Activated T-helper 1 cell treated with anti-CD3 and anti-CD28 coated beads, Interleukin-2, amount 50 U/mL, for 16 hours (primary cell): ENCODE measurements at places on chromosomes 5 and 9.
A peak's percentile ranks its signal among the peaks of the same experiment; 100 is the strongest.

DNA sequence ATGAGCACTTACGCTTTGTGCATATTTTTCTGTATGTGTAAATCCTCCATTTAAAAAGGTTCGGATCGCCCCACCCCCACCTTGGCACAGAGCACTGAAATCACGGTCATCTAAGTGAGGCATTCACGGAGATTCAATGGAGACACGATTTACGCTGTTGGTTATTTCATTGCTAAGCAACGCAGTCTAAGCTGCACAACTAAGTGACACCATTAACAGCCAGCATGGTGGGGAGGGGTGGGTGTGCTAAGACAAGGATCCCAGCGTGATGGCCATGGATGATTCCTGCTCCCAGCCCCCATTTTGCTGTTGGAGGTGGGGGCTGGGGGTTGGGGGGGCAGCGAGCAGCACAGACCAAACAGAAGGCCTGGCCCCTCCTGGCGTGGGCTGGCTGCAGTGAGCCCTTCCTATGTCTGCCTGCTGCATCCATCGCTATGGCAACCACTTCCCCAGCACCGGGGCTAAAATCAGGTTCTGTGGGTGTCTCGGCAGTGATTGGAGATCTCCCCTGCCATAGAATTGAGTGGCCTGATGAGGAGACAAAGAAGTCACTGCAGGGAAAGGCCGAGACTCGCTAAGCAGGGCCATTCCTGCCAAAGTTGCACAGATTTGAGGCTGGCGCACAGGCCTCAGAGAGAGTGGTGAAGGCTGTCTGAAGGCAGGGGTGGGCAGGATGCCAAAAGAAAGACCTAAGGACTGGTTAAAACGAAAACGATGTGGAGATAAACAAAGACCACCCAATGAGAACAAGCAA lies 14.3 kb upstream of the MARCHF6 start:
- no peak for DNase-seq

GRCh38 chr9:35829084-35829763 lies at the start of gene TMEM8B:
Gene TMEM8B (plus strand): TSS chr9:35829228. CDS start chr9:35829448, 220 bp downstream.
- DNase-seq, result peak; percentile 87

DNA sequence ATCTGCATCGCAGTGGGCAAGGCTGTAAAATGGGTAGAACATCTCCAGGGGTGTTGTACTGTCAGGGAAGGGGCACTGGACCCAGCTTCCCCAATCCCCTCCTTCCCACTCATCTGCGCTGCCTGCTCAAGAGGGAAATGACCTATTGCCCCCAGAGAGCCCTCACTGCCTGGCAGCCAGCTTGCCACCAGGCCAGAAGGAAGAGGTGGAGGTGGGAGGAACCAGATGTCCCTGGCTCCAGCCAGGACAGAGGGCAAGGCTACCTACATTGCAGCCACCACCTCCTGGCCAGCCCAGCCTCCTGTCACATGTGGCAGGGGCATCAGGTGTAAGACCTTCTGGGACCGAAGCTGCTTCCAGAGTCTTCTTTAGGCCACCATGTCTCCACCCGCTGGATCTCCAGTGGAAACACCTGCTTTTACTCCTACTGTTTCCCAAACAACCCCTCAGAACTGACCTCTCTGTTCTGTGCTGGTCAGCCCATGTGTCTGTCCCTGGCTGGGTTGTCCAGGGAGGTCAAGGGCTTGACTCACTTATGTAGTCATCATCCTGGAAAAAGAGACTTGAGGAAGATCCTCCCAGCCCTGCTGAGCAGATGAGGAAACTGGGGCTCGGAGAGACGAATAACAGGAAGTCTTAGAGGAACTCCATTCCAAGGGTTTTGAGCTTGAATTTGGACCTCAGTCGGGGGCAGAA lies 42.3 kb downstream of the JADE2 start:
- DNase-seq, result no peak

GRCh38 chr5:187617-188451 lies 3.5 kb upstream of the LRRC14B start:
- DNase-seq, result no peak

GRCh38 chr9:86368871-86369521 lies 14.8 kb upstream of the TUT7 start:
- DNase-seq, result no peak

DNA sequence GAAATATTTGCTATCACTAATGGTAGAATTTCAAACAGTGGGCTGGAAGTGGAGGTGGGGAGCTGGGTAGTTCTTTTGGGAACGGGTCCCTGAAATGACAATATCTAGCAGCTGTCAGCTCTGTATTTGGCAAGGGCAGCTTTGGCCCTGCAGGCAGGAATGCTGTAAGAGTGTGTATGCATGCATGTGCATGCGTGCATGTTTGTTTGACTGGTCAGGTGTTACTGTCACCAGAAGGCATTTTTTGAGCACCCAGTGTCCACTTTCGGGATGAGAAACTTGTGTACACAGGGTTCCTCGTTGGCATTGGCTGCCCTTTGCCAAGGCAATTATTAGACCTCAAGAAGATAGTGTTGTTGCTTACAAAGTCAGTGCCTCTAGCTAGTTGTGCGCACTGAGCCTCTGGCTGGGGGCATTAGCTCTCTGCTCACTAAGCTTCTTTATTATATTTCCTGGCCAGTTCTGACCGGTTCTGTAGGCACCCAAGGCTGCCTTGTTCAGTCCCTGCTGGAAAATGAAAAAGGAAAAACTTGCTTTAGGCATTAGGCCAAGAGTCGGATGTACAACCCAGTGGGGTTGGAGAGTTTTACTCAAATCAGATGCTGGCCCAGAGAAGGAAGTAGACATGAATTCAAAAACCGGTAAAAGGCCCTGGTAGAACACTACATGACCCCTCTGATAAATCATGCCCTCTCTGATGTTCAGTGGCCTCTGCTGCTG lies 2.0 kb downstream of the CYFIP2 start:
- DNase-seq, result no peak

- DNase-seq, result no peak
Observed at GRCh38 chr5:111548992-111549649, 36.8 kb upstream of the STARD4 start.

- DNase-seq, result no peak
Observed at GRCh38 chr5:176559683-176560082, 10.5 kb downstream of the CDHR2 start.

- DNase-seq, result no peak
Observed at GRCh38 chr9:4933861-4934260, 51.2 kb upstream of the JAK2 start.

DNA sequence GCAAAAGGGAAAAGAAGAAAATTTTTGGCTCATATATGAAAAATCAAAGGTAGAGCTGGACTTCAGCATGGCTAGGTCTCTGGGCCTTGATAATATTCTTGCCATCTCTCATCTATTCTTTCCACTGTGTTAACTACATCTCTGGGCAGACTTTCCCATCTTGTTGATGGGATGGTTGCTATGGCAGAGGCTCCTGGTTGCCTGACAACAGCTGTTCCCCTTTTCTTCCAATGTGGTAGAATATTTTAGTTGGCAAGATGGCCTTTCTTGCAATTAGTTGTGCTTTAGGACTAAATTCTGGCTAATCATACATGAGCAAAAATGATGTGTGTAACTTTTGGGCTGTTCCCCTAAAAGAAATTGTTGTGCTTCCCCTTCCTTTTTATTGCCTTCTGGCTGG lies 40.2 kb upstream of the ARAP3 start:
- DNase-seq, result no peak

DNA sequence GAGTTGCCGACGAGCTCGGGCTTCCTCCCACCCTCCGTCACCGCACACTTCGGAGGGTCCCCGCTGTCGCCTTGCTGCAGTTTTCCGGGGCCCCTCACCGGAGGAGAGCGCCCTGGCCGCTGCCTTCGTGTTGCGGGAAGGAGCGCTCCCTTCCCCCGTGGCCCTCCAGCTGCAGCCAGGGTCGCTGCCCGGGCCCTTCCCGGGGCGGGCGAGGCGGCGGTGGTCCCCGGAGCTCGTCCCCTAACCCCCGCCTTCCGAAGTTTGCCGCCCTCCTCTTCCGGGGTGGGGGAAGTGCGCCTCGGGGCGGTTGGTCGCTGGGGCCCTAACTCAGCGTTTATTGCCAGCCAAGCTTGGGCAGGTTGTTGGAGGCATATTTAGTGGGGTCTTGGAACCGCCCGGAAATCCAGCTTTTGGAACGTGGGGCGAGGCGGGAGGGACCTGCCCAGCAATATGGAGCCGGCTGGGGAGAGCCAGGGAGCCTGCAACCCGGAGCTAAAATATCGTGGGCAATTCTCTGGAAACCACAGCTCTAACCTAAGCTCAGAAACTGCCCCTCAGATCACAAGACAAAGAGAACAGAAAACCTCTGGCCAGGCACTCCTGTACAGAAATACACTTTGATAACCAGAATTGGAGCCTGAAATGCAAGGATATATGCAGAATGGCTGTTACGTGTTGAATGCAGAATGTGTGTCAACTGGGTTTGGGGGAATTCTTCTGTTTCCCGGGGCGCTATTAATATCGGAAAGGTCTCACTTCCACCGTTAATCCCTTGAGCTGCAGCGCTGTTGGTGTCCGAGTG lies 890 bp downstream of the PIK3R1 start:
- DNase-seq, result peak; percentile 44

DNA sequence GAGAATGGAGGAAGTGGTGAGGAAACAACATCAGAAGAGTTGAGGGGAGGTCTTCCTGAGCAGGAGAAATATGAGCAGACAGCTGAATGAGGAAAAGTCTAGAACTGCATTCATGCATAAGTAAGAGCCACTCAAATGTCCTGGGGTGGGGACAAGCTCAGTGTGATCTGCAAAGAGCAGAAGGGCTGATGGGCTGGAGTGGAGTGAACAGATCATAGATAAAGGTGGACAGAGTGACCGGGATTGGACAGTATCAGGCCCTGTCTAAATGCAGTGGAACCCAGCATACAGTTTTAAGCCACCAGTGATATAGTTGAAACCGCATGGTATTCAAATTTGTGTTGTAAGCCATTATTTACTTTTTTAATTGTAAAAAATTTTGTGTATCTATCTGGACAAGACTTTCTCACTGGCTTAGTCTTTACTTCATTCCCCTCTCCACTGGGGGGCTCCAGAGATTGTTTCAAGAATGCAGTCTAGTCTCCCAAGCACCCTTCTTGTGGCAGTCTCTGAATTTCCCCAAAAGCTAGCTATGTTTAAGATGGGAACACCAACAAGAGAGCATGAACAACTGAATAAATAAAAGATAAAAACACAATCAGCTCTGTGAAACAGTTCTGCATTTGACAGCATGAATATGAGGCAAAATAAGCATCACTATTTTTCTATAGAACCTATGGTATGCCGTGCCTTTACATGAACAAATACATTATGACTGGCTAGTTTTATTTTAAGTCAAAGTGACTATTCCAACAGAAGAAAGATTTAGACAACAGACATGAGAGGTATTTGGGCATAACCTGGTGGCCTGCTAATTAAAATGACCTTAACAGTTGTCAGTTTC lies 10.7 kb upstream of the STK32A start:
- DNase-seq, result no peak

GRCh38 chr5:135222771-135223170 lies 176.3 kb downstream of the MACROH2A1 start:
- DNase-seq, result no peak

DNA sequence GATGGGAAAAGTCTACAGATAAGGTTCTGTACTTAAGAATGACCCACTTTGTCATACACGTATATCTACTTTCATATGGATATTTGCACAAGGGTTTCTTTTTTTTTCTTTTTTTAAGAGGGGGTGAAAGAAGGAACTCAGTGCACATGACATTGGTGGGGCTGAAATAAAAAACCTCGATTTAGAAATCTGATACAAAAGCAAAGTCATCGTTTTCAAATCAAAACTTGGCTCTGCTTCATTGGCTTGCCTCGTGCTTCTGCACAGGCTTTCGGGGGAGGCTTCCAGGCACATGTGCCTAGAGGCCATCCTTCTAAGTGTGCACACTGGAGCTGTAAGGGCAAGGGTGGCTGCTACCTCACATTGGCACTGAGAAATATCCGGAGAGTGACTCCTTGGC lies 31.1 kb downstream of the PTTG1 start:
- DNase-seq, result no peak

DNA sequence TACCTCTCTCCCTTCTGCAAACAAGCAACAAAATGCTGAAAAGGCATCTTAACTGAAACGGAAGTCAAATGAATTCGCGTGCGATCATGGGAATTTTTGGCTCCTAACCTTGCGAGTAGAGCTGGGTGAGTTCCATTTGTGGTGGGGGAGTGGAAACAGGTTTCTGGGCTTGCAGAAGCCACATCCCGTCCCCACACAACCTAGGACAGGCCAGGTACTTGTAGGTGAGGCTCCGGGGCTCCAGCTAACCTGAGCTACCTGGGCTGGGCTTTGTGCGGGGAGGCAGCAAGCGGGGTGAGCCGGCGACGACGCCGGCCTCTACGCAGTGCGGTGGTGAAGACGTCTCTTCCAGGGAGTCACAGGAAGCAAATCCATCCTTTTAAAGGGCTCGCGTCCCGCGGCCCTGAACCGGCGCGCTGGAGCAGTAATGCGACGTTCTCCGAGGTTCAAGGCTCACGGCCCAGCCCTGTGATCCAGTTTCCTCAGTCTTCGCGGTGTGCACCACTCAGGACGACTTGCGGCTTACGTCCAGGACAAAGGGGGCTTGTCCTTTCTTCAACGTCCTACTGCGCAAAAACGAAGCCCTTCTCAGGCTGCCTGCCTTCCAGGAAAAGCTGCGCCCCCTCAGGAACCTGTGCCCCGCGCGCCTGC lies 567 bp upstream of the SPIN1 start:
- DNase-seq, result peak; percentile 19

- no peak for DNase-seq
Observed at GRCh38 chr5:32283539-32284377, 29.0 kb downstream of the MTMR12 start.

GRCh38 chr5:3827624-3828023 lies 232.0 kb downstream of the IRX1 start:
- no peak for DNase-seq

- DNase-seq, result no peak
Observed at GRCh38 chr5:32539981-32540845, 45.1 kb upstream of the SUB1 start.

DNA sequence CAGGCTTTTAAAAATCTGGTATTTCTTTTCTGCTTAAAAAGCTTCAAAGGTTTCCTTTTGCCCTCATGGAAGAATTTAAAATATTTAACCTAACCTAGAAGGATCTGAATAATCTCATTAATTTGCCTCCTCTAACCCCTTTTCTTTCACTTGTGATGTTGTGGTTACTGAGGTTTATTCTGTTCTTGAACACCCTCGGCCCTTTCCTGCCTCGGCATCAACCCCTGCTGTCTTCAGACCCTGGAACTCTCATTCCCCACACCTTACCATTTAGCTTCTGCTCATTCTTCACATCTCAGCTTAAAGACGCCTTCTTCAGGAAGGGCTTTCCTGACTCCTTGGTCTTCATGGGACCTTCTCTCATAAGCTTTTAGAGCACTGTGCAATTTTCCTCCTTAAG lies 131.4 kb upstream of the MAN2A1 start:
- no peak for DNase-seq

- no peak for DNase-seq
Observed at GRCh38 chr9:2655411-2655901, 33.9 kb downstream of the VLDLR start.
